ENCODE measurements at places on chromosomes 6 and 20. TPM values are rescaled to one million over a fixed set of nuclear protein-coding genes. Genes with fewer than 3 reads are reported as not detected.

- DNase-seq: no peak
These were observed 1380.6 kb upstream of the DEFB115 start for GRCh38 chr20:29876911-29877285.

Gene IRAK1BP1
- total RNA-seq: 10.1 TPM

DNA sequence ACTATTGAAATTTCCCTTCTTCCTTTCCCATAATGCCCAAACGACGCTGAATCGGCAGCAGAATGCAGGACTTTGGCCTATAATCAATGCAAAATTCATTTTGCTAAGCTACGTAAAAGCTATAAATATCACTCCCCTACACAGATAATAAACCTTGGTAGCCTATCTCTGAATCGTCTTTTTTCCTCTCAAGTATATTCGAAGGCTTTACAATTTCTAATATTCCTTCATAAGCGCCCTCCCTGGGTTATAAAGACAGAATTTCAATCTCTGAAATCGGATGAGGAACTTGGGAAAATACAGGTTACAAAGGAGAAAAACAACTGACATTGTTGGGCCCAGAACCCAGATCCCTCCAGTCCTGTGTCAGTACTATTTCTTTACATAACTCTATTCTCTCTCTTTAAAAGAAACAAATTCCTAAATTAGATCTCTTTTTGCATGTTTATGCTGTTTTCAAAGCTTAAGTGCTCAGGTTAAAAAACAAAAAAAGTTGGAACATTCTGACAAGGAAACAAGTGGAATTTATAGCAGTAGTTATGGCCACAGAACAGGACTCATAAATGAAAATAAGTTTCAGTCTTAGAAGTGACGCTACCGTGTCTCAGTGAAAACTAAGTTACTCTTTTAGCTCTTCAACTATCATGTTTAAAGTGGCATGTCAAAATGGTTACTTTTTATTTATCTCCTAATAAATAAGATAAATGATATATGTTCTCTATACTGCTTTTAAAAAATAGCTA is 84.5 kb downstream of the SESN1 start:
- no peak for DNase-seq

Gene ADTRP
- not detected for total RNA-seq

GRCh38 chr6:6883011-6883410 is 224.8 kb upstream of the RREB1 start:
- DNase-seq: no peak

DNA sequence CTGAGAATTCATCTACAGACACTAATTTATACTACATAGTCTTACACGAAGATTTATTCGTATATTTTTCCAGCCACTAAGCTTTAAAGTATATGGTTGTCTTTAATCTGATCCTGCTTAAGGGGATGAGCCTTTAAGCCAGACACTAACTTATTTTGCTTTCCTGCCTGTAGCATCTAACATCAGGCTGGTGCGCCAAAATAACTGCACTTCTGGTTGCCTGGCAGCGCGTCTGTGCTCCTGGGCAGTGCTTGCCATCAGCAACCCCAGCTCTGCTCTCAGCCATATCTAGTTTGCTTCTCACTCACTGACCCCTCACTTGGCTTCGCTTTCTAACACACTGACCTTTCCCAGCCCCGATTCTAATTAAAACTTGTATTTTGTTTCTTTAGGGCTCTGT is 21.8 kb downstream of the HMGCLL1 start:
- DNase-seq: no peak

Gene HCRTR2
- not detected for total RNA-seq

GRCh38 chr20:40776466-40777457 is 87.7 kb upstream of the MAFB start:
- no peak for DNase-seq

Gene IL17F
- not detected for total RNA-seq

Gene IL17A
- total RNA-seq: not detected

GRCh38 chr6:42369568-42369967 is 82.2 kb downstream of the TRERF1 start:
- DNase-seq: no peak

DNA sequence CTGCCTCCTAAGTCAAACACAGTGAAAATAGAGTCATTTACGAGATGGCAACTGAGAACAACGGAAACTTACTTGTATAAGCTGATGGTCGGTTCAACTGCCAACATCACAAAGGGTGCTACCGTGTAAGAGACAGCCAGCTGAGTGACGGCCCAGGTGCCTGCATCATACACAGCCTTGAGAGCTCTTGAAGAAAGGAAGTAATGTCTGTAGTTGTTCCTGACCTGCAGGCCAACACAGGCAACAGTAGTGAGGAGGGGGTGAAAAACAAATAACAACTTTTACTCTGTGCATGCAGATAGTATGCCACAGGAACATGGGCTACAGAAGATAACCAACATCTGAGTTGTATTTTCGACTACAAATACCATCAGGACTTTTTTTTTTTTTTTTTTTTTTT is 102.7 kb downstream of the MBOAT1 start:
- DNase-seq: no peak

- no peak for DNase-seq
These were observed 511.9 kb downstream of the KIF16B start for GRCh38 chr20:16061351-16061750.

- no peak for DNase-seq
These were observed 37.7 kb upstream of the SLC4A11 start for GRCh38 chr20:3276680-3277015.

All from ovary (tissue), 10 donors.